ENCODE measurements at places on chromosomes 16 and 17.

GRCh38 chr17:47172696-47173565 is 16.2 kb downstream of the CDC27 start:
- DNase-seq: no peak
- no peak overlapping the region for H3K27ac ChIP-seq
- no peaks in the 10 kb centered on the region for H3K27me3 ChIP-seq
- peaks cover 29% of the 10 kb centered on the region for H3K36me3 ChIP-seq
- no peak overlapping the region for H3K4me3 ChIP-seq

- H3K27me3 ChIP-seq: peaks cover 53% of the 10 kb centered on the region
- peaks cover 29% of the 10 kb centered on the region for H3K4me1 ChIP-seq
- no peak for DNase-seq
- H3K4me3 ChIP-seq: peak overlapping the region; percentile 94
Observed at GRCh38 chr17:77959126-77959925, 823 bp downstream of the TNRC6C start.

DNA sequence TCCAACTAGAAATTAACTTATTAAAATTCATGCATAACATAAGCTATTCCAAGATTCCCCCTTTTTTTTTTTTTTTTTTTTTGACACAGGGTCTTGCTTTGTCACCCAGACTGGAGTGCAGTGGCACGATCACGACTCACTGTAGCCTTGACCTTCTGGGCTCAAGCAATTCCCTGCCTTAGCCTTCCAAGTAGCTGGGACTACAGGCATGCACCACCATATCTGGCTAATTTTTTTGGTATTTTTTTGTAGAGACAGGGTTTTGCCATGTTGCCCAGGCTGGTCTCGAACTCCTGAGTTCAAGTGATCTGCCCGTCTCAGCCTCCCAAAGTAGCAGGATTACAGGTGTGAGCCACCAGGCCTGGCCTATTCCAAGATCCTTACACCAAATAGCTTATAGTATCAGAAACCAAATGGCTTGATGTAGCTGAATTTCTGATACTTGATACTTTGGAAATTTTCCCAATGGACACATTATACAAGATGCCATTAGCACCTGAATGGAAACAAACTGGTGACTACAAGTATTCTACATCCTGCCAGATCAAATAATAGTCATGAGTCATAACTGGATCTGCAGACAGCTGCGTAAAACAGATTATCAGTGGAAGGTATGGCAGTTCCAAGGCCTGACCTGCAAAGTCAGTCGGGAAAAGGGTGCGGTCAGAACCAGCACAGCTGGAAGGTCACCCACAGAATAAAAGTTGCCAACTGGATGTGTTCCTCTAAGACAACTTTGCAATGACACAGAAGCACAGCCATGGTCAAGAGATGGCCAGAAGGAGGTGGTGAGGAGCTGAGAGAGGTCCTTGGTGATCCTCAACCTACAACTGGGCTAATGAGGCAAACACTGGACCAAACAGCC is 14.5 kb downstream of the TUBG1 start:
- H3K27me3 ChIP-seq: no peaks in the 10 kb centered on the region
- no peak overlapping the region for H3K27ac ChIP-seq
- no peak for DNase-seq
- H3K4me1 ChIP-seq: peaks cover 2% of the 10 kb centered on the region
- no peak overlapping the region for H3K4me3 ChIP-seq

DNA sequence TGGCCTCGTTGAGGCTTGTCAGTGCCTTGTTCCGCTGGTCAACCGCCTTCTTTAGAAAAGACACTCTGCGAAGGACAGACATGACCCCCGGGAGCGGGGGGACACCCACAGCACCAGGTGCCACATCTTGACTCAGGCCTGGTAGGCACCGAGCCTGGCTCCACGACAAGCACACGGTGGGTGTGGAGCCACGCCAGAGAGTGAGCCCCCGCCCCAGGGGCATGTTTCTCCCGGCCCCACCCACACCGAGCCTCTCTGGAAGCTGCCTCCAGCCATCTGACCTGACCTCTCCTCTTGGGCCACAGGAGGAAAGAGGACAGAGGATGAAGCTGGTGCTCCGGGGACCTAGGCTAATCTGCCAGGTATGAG is 4.6 kb downstream of the FAAP100 start:
- H3K27ac ChIP-seq: no peak overlapping the region
- peaks cover 16% of the 10 kb centered on the region for H3K4me1 ChIP-seq
- no peak for DNase-seq
- H3K36me3 ChIP-seq: peaks cover 9% of the 10 kb centered on the region

- H3K27ac ChIP-seq: no peak overlapping the region
- no peaks in the 10 kb centered on the region for H3K36me3 ChIP-seq
- no peaks in the 10 kb centered on the region for H3K27me3 ChIP-seq
- H3K4me3 ChIP-seq: no peak overlapping the region
- DNase-seq: no peak
Observed at GRCh38 chr17:71011391-71011790, 842.1 kb downstream of the KCNJ2 start.
